ENCODE measurements at places on chromosomes 3 and 15. TPM values are rescaled to one million over a fixed set of nuclear protein-coding genes. Genes with fewer than 3 reads are reported as not detected.
A peak's percentile ranks its signal among the peaks of the same experiment; 100 is the strongest.

DNA sequence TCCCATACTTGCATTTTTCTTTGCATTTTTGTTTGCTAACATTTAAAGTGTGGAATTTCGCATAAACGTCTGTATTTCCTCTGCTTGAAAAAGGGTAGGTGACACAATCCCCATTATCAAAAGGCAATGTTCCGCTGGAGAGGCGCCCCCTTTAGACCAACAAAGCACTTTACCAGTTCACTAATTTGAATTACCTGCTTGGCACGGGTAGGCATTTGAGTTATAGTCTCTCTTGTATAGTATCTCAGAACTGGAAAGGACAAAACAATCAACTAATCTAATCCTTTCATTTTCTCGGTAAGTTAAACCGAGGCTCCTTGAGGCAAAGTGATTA, 775 bp upstream of the CCDC39 start:
- no peak for DNase-seq

DNA sequence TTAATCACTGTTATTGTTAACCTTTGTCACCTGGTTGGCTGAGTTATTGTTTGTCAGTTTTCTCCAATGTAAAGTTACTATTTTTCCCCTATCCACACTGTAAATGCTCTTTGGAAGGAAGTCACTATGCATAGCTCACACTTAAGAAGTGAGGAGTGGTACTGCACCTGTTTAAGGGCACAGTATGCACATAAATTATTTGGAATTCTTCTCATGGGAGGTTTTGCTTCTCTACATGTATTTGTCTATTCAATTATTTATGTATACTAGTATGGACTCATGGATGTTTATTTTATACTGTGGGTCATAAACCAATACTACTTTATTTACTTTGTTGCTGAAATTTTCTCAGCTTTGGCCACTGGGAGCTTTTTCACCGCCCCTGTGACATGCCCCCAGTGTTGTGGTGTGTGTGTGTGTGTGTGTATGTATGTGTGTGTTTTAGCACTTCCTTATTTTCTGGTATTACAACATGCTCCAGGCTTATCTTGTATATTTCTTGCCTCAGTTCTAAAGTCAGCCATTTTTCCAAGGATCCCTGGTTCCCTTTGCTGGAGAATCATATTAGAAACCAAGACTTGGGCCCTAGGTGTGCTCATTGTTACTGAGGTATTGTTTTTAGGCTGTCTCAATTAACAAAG, 290.5 kb downstream of the KBTBD8 start:
- DNase-seq = no peak

- no peak for DNase-seq
Observed at GRCh38 chr15:25931851-25932250, 68.7 kb upstream of the ATP10A start.

- no peak for DNase-seq
Observed at GRCh38 chr3:139132976-139133375, 88.3 kb upstream of the PRR23C start.

- DNase-seq = peak; percentile 47
Observed at GRCh38 chr3:161372321-161373260, 1.3 kb upstream of the SPTSSB start.

- DNase-seq = no peak
Observed at GRCh38 chr3:105967117-105967516, 98.3 kb upstream of the CBLB start.

GRCh38 chr15:68683551-68683950, 104.8 kb downstream of the CORO2B start:
- no peak for DNase-seq

DNA sequence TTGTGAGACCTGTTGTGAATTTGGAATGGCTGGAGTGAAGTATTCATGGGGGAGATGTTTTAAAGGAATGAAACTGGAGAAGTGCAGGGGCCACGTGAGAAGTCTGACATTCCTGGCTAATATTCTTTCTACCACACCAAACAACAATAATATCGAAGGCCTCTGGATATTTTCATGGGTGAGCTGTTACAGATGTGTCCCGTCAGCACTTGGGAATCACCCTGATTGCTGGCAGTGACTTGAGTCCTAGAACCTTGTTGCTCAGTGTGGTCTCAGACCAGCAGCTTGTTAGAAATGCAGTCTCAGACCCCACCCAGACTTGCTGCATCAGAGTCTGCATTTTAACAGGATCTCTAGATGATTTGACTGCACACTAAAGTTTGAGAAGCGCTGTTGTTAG, 113.8 kb downstream of the ITPR1 start:
- no peak for DNase-seq

GRCh38 chr15:85837011-85837433, 42.3 kb upstream of the KLHL25 start:
- DNase-seq = peak; percentile 55

GRCh38 chr3:179603321-179603720, 1.1 kb downstream of the MRPL47 start:
- DNase-seq = no peak

GRCh38 chr15:74585191-74585590, 30.4 kb upstream of the CLK3 start:
- no peak for DNase-seq

DNA sequence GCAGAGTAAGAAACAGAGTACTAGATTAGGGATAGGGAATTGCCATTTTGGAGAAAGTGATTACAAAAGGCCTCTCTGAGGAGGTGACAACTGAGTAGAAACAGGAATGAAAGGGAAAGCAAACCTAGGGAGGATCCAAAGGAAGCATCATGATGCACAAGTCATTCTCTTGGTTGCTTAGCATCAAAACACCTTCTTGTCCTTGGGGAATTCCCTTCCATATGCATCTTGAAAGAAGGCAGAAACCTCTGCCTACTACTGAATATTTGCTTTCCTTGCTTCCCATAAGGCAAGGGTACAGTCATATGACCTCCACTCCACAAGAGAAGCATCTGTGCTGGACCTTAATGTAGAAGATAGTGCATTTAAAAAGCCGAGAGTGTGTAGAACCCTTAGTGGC, 24.1 kb downstream of the GABPB1 start:
- DNase-seq = no peak

GRCh38 chr3:128050597-128050996, 1.6 kb upstream of the SEC61A1 start:
- no peak for DNase-seq

DNA sequence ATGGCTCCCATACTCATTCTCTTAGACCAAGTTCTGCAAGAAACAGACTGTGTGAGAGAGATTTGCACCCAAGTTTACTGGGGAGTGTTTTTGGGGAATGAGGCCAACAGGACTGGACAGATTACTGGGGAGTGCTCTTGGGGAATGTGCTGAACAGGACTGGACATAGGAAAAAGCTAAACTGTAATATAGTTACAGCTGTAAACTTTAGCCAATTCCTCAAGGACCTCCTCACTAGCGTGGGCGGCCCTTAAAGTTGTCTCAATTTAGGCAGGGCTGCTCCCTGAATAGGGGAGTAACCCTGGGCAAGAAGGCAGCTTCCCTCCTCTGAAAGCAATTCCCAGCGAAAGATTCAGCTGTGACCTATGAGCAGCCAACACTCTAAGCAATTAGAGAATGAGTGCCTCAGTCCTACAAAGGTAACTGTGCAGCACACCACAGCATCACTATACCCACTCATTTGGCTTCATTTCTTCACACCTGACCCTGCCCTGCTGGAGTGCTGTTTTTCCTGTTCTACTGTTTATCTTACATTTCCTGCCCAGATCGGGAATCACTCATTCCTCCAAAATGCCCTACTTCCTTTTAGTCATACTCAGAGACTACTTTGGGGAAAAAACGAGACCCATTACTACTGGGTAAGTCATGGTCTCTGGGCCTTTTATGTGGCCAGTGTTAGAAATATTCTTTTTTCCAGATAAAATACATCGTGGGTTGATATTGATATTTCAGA, 41.3 kb upstream of the TRIM42 start:
- DNase-seq = no peak

DNA sequence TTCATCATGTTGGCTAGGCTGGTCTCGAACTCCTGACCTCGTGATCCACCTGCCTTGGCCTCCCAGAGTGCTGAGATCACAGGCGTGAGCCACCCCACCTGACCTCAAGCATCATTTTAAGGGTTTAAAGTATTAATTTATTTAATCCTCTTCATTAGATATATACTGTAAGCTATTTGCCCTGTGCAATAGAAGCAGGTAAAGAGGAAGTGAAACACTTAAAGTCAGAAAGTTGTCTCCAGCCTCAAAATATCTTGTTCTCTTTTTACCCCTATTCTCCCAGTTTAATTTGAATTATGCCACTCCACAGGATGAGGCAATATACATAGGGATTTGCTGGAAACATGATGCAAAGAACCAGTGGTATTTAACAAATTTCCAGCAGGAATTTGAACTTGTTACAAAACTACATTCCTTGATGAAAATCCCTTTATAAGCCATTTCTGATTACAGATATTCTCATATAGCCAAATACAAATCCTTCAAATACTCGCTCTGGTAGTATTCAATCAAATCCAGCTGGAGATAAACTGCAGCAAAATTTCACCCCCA, 2.0 kb downstream of the NDUFB5 start:
- DNase-seq = no peak

GRCh38 chr15:43281926-43282602, 15.3 kb upstream of the TGM5 start:
- DNase-seq = no peak

GRCh38 chr3:44259404-44259803, 17.7 kb downstream of the TOPAZ1 start:
- no peak for DNase-seq

DNA sequence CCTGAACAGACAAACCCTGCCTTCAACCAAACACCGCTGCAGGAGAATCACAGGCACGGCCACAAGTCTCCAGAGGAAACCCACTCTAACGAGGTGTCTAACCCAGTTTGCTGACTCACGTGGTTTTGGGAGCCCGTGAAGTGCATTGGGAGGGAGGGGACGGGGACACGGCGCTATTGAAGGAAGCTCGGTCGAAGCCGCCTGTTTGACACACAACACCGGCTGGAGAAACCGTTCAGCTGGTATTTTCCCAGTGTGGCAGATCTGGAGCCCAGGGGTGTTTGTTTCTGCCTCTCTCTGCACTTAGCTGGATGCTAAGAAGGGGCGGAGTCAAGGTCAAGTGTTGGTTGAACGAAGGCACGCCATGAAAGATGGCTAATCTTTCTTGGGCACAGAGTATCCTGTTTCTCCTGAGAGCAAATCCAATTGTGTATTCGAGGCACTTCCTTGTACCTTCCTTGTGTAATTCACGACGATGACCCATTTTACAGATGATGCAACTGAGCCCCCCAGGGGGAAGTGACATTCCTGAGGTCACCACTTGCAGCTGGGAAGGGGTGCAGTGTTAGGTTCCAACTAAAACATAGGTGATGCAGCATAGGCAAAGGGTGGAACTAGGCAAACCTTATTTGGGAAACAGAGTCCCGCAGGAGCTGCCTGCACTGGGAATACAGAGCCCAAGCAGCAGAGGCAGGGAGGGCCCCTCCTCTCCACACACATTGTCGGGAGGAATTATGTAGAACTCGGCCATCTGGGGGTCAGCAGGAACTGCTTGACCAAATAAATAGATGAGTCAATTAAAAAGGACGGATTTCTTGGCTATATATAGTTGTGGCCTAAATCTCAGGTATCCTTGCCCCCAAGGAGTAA, 22.5 kb downstream of the SLC6A6 start:
- DNase-seq = no peak

- DNase-seq = no peak
Observed at GRCh38 chr3:147407498-147408187, 1.3 kb upstream of the ZIC4 start.

GRCh38 chr15:88125576-88125975, 131.0 kb downstream of the NTRK3 start:
- DNase-seq = no peak

DNA sequence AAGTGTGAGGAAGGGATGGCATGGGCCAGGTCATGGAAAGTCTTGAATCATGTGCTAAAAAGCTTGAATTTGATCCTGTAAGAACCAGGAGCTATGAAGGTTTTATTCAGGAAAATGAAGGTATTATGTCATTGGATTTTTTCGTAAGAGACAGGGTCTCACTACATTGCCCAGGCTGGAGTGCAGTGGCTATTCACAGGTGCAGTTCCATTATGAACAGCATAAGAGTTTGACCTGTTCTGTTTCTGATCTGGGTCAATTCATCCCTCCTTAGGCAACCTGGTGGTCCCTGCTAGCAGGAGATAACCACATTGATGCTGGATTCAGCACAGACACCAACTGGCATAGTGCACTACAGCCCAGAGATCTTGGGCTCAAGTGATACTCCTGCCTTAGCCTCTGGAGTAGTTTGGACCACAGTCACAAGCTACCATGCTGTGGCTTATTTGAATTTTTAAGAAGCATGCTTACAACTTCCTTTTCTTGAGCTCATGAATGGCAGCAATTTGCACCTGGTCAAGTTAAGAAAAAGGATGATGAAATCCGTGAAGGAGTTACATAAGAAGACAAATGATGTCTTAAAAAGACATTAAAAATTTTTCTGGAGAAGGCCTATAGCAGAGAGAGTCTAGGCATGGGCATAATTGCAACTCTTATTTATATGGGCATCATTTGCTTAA, 79.1 kb downstream of the CADPS start:
- DNase-seq = no peak

DNA sequence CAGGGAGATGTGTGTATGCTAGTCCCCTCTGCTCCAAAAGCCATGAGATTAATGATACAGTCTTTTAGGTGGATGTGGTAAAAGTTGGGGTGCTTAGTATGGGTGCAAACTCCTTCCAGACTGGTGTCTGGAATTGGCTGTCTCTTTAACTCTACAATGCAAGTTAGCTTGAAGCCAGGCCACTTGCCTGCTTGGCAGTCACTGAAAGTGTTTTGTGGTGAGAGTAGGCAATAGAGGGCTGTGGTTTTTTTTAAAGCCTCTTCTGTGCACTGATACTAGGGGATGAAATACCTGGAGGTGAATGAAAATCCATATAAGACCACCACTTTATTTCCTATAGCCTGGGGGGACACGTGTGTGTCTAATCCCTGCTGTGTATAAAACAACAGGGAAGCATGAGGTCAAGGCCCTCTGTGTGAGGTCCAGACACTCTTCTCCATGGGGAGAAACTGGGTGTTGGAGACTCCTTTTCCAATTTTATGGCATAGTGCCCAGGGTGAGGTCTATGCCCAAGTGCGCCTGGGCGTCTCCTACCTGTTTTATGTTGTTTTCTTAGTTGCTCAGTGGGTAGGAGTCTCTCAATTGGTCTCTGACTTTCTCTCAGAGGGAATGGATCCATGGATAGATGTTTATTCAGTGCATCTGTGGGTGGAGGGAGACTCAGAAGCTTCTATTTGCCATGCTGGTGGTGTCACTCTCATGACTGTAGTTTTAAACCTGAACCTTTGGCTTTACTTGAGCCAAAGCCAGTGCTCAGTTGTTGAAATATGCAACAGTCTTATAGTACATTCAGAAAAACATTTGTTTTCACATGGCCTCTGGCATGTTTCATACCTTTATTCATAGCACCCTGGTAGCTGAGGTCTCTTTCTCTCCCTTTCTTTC, 327.8 kb upstream of the ATP11B start:
- no peak for DNase-seq

- no peak for DNase-seq
Observed at GRCh38 chr3:14540821-14541385, 761 bp upstream of the GRIP2 start.

- DNase-seq = no peak
Observed at GRCh38 chr15:31308185-31308639, 18.4 kb upstream of the KLF13 start.

Gene RBM6
- 130 TPM for total RNA-seq

Gene IDH2
- 65.2 TPM for total RNA-seq

Gene KNG1
- not detected for total RNA-seq

Gene B3GALNT1
- 22.3 TPM for total RNA-seq

Gene CTXN2
- not detected for total RNA-seq

Gene CACNA1D
- 84.4 TPM for total RNA-seq

Gene TBC1D21
- not detected for total RNA-seq

Gene ARPC4
- 166 TPM for total RNA-seq

Gene C3orf85
- not detected for total RNA-seq

Gene RTP1
- not detected for total RNA-seq
